CD4-positive, alpha-beta memory T cell (primary cell): ENCODE measurements at places on chromosomes 2 and 18.

- DNase-seq, result peak; percentile 17
Observed at GRCh38 chr2:217993817-217994463, 8.9 kb downstream of the TNS1 start.

DNA sequence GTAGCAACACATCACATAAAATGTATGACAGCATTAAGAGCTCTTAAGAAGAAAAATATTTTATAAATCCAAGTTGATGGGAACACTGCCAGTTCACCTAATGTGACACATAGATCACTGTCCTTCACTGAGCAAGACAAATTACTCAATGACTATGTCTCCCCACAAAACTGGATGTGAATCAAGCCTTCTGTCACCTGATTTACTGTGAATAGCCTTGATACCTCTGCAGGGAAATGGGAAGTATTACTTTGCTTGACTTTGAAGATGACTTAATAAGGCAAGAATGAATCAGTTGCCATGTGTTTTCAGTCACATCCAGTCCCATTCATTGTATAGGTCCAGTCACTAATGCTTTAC, 94.6 kb downstream of the NYAP2 start:
- no peak for DNase-seq

DNA sequence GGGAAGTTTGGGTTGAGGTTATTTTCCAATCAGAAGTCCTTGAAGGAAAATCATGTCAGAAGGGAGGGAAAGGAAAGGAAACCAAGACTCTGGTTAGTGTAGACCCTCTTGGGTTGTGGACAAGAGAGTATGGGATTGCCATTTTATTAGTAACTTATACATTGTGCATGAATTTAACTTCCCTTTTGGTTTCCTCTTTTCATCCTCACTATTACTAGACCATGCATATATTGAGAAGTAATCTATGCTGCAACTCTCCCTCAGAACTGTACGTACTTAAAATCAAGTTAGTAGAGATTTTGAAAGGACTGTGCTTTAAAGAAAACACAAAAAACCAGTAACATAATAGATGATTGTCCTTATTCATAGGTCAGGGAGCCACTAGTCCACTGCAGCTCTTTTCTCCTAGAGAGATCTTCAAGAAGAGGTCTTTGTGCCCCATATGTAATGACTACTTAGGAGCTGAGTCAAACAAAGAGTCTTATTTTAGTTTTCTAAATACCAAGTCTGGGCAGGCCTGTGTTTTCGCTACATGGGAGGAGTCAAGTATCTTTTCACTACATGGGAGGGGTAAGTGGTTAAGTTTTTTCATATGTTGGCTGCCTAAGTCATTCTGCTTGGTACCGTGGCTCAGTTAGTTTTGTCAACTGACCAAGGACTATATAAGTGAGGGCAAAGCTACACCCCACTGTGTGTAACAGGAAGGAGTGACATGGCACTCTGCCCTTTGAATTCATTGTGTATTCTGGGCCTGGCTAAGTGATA, 25.2 kb upstream of the FAM117B start:
- DNase-seq, result no peak

GRCh38 chr2:171564463-171564862, 42.2 kb downstream of the CYBRD1 start:
- no peak for DNase-seq

- no peak for DNase-seq
Observed at GRCh38 chr2:10579441-10579840, 110.3 kb downstream of the NOL10 start.

DNA sequence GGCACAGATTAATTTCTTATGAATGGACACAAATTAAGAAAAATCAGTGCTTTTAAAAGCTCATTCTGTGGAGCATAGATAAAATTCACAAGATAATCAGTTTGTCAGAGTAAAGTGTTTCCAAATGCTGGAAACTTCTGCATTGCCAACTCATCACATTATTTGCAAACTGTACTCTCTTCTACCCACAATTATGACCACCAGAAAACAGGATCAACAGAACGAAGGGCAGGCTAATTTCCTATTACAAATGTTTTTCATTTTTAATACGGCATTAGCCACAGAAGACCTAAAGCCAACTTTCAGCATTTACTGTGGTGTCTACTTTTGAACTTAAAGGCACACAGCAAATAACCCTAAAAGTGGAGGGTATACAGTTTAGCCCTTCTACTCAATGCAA, 6.0 kb downstream of the IRS1 start:
- DNase-seq, result no peak

DNA sequence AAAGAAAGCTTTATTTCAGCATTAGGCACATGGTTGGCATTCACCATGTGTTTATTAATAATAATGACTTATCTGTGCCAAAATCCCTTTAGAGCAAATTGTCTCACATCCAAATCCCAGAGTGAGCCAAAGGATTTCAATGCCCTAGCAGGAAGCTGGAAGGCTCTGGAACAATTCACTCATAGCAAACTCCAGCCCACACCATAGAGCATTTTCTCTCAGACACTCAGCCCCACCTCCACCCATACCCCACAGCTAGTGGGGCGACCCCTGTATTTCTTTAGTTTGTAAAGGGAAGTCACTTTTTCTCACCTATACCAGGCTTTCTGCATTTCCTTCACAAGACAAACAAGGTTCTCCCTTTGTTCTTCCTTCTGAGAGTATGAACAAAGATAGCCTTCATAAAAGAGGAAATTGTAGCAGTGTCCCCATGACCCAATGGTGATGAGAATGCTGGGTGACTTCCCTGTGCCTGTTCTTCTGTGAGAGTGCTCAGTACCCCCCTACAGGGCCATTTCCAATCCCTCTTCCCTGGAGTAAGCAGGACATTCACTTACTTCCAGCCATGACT, 100.1 kb upstream of the APCDD1 start:
- no peak for DNase-seq

GRCh38 chr2:216604458-216604857, 28.8 kb upstream of the IGFBP2 start:
- DNase-seq, result no peak

DNA sequence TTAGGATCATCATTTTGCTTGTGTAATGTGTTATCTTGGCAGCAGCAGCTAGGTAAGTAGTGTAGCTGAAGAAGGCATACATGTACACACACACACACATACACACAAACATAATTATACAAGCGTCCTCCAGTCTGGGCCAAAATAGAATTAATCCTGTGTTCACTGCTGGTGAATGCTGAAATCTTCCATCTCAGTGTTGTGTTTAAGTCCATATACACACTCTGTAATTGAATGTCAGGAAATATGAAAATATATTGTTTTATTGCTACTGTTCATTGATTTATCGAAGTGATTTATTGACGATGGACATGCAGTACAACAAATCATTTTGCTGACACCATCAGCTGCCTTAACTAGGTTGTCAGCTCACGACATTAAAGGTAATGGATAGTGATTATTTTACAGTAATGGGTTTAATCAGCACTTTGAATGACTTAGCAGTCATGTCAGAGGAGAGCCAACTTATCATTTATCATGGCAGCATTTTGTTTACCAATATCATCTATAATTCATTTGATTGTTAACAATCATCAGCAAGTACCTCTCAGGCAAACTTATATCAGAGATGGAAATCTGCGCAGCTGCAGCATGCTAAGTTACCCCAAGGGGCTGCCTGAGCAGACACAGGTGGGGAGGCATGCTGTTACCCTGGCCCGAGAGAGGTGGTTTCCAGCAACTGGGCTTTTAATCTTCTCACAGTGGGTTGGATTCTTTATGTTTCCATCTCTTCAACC, 83.7 kb upstream of the FSHR start:
- no peak for DNase-seq

GRCh38 chr2:158499383-158499782, 42.6 kb downstream of the PKP4 start:
- no peak for DNase-seq

DNA sequence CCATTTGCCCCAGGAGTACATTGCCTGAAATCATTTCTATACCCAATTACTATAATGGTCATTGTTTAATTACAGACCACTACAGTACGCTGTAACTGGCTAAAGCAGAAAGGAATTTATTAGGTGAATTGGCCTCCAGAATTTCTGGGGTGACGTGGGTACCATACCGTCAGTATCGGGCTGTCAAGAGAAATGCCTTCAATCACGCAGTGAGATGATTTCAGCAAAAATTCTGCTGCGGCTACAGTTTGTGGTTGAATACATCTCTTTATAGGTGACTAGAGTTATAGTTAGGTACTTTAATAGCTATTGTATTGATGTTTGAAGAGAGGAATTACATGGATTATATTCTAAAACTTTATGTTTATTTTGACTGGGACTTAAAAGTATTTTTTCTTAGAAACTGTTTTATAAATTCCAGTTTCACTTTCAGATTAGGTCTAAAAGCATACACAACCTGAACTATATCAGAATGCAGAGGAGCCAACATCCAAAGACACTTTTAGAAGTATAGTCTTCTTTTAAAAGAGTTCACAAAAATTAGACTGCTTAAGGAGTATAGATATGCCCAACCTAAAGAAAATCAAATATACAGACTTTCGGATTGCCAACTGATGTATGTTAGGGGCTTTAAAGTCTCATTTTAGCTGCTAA, 128.4 kb downstream of the TTC27 start:
- DNase-seq, result no peak

DNA sequence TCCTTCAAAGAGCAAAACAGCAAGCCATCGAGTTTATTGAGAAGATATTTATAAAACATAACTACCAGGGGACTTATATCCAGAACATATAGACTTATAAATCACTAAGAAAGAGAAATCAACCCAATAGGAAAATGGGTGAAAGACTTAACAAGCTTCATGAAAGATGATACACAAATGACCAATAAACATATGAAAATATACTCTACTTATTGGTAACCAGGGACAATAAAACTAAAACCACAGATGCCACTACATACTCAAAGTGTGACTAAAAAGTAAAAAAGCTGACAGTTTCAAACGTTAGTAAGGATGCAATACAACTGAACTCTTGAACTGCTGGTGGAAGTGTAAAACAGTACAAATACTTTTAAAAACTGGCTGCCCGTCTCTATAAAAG, 154.3 kb downstream of the TMEM163 start:
- no peak for DNase-seq

DNA sequence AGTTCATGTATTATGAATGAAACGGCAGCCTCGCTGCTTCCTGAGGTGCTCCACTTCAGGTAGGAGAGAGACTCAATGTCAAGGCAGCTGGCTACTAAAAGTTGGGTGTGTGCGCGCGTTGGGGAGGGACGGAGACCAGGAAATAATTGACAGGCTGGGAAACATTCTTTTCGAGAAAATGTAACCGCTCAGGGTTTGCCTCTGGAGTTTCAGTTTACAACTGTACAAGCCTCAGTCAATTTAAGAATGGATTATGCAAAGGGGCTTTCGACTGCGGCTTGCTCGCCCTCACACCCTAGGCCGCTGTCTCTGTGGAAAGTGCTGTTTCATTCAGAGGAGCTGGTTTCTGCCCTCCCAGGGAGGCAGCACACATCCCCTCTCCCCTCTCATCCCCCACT, 4.4 kb upstream of the SPRED2 start:
- DNase-seq, result no peak

DNA sequence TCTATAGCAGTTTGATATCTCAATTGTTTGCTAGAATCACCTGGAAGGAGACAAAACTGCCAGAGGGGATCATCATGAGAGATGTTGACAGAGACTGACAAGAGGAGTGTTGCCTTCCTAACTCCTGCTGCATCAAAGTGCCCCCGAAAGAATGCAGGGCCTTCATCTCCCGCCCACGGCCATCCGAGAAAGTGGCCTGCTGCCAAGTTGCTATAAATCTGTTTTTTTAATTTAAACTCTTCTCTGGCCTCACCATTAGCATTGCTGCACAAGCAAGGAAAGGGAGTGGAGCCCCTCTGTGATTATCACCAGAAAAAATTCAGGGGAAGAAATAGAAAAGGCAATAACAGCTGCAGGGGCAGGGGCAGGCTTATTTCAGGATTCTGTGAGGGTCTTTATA, 238.1 kb upstream of the EPHA4 start:
- no peak for DNase-seq

GRCh38 chr18:10170375-10170774, 256.6 kb downstream of the VAPA start:
- no peak for DNase-seq

DNA sequence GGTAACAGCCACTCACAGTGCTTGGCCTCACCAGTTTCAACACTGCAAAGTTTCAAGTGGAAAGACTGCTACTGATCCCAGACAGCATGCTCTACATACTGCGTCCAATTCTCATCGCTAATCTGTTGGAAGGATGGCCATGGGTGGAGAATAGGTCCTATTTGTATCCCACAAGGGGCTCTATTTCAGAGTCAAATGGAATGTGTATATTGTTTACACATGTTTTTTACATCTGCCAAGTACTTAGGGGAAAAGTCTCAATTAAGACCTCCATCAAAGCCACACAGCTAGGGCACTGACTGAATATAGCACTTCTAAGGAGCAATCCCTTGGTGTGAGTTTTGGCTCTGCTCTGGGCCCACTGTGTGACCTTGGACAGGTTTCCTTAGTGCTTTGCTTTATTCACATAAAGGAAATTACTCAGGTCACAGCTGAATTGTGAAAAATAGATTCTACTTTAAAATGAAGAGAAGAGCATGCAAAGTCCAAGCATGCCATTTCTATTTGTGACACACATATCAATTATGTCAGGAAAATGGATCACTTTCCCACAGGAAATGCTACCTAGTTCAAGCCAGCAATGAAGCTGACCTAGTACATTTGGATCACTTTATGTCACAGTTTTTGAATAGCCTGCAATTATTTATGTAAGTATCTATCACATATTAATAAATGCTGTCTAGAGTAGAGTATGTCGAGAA, 112.9 kb upstream of the STK17B start:
- no peak for DNase-seq

- no peak for DNase-seq
Observed at GRCh38 chr2:235829726-235830125, 335.9 kb downstream of the AGAP1 start.

GRCh38 chr2:219709331-219709761, 81.9 kb downstream of the SLC4A3 start:
- DNase-seq, result no peak

GRCh38 chr2:27150639-27151230, 1.9 kb downstream of the TCF23 start:
- DNase-seq, result no peak

- no peak for DNase-seq
Observed at GRCh38 chr2:72727356-72727755, 98.5 kb downstream of the EXOC6B start.

- DNase-seq, result no peak
Observed at GRCh38 chr18:47986620-47987387, 56.3 kb upstream of the SMAD2 start.

- DNase-seq, result peak; percentile 92
Observed at GRCh38 chr18:32018331-32019250, at the start of gene RNF125. RNF125 (plus strand) TSS chr18:32018825; CDS start chr18:32018864, 39 bp downstream.

- no peak for DNase-seq
Observed at GRCh38 chr2:24912523-24912922, 7.5 kb downstream of the ADCY3 start.

GRCh38 chr2:118050974-118051373, 37.1 kb upstream of the CCDC93 start:
- DNase-seq, result no peak

- no peak for DNase-seq
Observed at GRCh38 chr18:64019922-64020756, 50.3 kb downstream of the SERPINB8 start.
